Tracheal epithelial cell (primary cell): ENCODE measurements at places on chromosomes 12 and 14. TPM values are rescaled to one million over a fixed set of nuclear protein-coding genes. Genes with fewer than 3 reads are reported as not detected.

The NFATC4 gene
- total RNA-seq = 10.6 and 17.3 TPM in 2 replicates

The SDR9C7 gene
- not detected in 2 replicates for total RNA-seq

The MAP1LC3B2 gene
- 0.43 and 0.48 TPM in 2 replicates for total RNA-seq

The TEX52 gene
- not detected in 2 replicates for total RNA-seq

The GPR65 gene
- not detected in 2 replicates for total RNA-seq

The SLC5A8 gene
- not detected in 2 replicates for total RNA-seq

The C1RL gene
- total RNA-seq = 16.4 and 18.3 TPM in 2 replicates

The VTI1B gene
- total RNA-seq = 48.0 and 62.7 TPM in 2 replicates

The HOXC5 gene
- not detected in 2 replicates for total RNA-seq

The SYT10 gene
- total RNA-seq = 0.21 and 0.24 TPM in 2 replicates

The MYRFL gene
- 0.24 TPM in 1 of 2 replicates, not detected in the other for total RNA-seq

The RBP5 gene
- not detected in 2 replicates for total RNA-seq

The RASAL1 gene
- 0.64 and 3.9 TPM in 2 replicates for total RNA-seq

The MYH6 gene
- not detected in 2 replicates for total RNA-seq

The PSEN1 gene
- 58.6 and 80.0 TPM in 2 replicates for total RNA-seq

The FAM181A gene
- total RNA-seq = not detected in 2 replicates

The HHIPL1 gene
- total RNA-seq = 0.21 and 0.72 TPM in 2 replicates

The DCTN2 gene
- total RNA-seq = 77.6 and 95.4 TPM in 2 replicates

The RNFT2 gene
- under 0.01 and 0.72 TPM in 2 replicates for total RNA-seq

The PAPLN gene
- total RNA-seq = 5.5 and 11.8 TPM in 2 replicates

The TUNAR gene
- total RNA-seq = 0.24 TPM in 1 of 2 replicates, not detected in the other

The ACTR10 gene
- 29.2 and 35.7 TPM in 2 replicates for total RNA-seq

The KLRB1 gene
- not detected in 2 replicates for total RNA-seq

The CD9 gene
- total RNA-seq = 864 and 1,034 TPM in 2 replicates

The KRT3 gene
- total RNA-seq = not detected in 2 replicates
